Upper lobe of right lung (tissue), 1 donor: ENCODE measurements at places on chromosomes 1 and 21. TPM values are rescaled to one million over a fixed set of nuclear protein-coding genes. Genes with fewer than 3 reads are reported as not detected.
A peak's percentile ranks its signal among the peaks of the same experiment; 100 is the strongest.

DNA sequence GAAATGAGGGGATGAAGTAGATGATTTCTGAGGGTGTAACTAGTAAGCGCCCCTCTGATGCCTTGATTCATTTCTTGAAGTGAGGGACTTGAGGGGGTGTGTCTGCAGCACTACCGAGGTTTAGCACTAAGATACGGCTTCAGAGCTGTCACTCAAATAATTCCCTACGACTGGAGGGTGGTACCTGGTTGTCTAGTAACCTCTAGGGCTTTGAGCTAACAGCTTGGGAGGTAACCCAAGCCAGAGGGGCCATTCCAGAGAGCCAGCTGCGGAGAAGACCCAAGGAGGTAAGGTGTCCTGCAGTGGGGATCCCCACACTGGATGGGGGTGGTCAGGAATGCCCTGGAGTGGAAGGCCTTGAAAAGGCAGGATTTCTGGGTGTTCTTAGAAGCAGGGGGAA lies at the start of gene TTC24:
Gene TTC24 (plus strand): TSS at position 252 of the 400 bp plus-strand sequence. CDS start 1,642 bp downstream, outside the sequence.
- DNase-seq = no peak

DNA sequence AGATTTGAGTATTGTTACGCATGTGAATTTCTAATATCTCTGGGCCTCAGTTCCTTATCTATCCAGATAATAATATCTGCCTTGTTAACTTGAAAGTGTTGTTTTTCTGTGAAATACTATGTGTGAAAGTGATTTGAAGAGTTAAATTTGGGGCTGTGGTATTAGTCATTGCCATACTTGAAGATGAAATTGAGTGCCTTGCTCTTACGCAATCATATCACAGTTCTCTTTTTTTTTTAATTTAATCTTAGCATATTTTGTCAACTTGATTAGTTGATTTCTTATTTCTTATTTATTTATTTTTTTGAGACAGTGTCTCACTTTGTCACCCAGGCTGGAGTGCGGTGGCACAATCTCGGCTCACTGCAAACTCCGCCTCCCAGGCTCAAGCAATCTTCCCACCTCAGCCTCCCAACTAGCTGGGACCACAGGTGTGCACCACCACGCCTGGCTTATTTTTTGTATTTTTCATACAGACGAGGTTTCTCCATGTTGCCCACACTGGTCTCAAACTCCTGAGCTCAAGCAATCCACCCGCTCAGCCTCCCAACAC lies 31.0 kb downstream of the AGO4 start:
- no peak for DNase-seq

PDPN gene
- 47.0 TPM for total RNA-seq

GRCh38 chr1:111542187-111542586 lies 38.8 kb upstream of the ADORA3 start:
- DNase-seq = no peak

DNA sequence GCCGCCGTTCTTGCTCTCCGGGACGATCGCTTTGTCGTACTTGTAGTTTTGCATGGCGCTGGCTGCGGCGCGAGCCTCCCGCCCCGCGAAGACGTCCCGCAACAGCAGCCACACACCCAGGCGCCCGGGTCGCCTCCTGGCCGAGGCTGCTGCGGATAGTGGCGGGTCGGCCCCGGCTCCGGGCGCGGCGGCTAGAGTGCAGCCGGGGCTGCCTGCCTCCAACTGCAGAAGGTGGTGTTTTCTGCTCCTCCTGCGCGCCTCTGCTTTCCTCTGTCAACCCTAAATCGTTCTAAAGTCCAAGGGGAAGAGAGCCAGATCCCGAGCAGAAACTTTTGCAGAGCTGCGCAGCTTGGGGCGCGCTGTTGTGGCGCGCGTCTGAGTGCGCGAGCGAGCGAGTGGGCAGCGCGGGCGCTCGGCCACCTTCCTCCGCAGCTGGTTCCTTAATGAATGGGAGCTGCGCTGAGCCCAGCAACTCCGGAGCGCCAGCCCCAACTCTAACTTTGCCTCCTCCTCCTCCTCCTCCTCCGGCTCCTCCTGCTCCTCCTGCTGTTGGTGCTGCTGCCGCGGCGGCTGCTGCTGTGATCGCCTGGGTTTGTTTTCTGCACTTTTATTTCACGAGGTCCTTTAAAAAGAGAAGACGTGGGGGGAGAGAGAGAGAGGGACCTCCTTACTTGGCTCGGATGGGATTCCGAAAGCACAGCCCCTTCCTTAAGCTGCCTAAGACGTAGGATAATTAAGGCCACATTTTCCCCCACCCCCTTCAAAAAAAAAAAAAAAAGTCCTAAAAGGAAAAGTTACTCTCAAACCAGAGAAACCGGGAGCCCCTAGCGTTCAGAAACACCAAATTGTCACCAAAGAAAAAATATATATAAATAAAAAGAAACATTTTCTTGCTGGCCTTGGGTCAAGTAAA lies at the start of gene PLPP3:
Gene PLPP3 (minus strand): TSS at position 601 of the 913 bp plus-strand sequence. CDS start 547 bp downstream, at position 54.
- peak; percentile 91 for DNase-seq

- peak; percentile 49 for DNase-seq
Measured at GRCh38 chr1:230268371-230269170, 157.6 kb downstream of the PGBD5 start.

SYT11 gene
- total RNA-seq = 8.9 TPM

POLR3GL gene
- total RNA-seq = 21.4 TPM
